NCI-H1092 treated with DMSO at 0.1 percent for 48 hours (cell line): ENCODE measurements at places on chromosomes 16 and 17.
A peak's percentile ranks its signal among the peaks of the same experiment; 100 is the strongest.

- DNase-seq: no peak
Observed at GRCh38 chr17:70468661-70469060, 299.3 kb downstream of the KCNJ2 start.

GRCh38 chr17:77441130-77441920 is 300.6 kb downstream of the SEC14L1 start:
- DNase-seq: peak; percentile 40

- no peak for DNase-seq
Observed at GRCh38 chr16:5895976-5896375, 798.4 kb upstream of the EEF2KMT start.

DNA sequence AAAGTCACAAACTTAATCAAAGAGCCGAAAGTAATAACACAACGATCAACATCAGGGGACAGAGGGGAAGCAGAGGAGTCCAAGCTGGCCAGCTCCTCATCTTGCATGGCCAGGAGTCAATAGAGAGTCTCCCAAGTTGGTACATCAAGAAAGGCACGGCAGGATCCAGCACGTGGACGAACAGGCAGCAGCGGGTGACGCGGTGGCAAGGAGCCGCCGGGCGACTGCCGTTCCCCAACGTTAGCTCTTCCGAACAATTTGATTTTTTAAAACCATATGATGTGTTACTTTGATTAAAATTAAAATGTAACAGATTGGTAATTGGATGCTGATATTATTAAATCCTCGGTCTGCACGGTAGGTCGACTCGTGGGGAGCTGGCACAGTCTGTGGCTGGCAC is 81.8 kb upstream of the DOC2B start:
- DNase-seq: no peak

DNA sequence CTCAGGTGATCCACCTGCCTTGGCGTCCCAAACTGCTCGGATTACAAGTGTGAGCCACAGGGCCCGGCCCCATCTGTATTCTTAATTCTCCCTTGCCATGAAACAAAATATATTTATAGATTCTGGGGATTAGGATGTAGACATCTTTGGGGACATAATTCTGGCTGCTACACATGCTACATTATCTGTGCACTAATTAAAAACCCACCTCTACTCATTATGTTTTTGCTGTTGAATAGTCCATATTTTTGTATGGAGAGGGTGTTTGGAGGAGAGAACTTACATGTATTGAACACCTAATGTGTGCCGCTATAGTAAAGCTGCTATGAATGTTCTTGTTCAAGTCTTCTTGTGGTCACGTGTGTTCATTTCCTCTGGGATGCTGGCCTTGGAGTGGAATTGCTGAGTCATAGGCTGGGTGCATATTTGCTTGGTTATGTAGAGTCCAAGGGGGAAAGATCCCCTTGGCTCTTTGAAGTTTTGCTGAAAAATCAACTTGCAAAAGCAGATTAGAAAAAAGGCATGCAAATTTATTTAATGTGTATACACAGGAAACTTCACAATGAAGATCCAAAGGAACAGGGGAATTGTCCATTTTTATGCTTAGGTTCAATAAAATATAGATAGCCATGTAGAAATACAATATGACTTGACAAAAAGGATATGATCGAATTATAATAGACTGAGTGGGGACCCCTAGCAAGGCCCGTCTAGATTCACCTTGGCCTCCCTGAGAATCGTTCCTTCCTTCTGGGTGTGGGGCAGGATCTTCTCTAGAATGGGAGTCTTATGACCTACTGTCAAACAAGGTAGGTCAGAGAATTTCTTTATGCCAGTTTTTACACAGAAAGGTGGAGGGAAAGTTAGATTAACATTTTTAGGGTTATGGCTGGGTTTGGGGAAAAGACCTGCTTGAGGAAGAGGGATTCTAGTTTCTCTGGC is 42.1 kb upstream of the GPRC5B start:
- no peak for DNase-seq

GRCh38 chr16:24294131-24294530 is 38.0 kb downstream of the CACNG3 start:
- no peak for DNase-seq

GRCh38 chr17:29031488-29031887 is 11.5 kb upstream of the PIPOX start:
- DNase-seq: no peak

GRCh38 chr17:61411261-61412142 is 11.9 kb downstream of the TBX2 start:
- no peak for DNase-seq

GRCh38 chr16:67546761-67547422 is 15.4 kb upstream of the CTCF start:
- DNase-seq: peak; percentile 28

DNA sequence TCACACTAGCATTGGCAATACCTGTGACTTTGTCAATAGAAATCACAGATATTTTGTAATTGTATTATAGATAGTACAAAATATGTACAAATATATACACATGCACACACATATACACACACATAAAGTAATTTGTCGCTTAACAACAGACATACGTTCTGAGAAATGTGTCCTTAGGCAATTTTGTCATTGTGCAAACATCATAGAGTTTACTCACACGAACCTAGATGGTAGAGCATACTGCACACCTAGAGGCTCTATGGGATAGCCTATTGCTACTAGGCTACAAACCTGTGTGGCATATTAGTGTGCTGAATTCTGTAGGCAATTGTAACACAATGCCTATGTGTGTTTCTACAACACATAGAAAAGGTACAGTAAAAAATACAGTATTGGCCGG is 11.0 kb downstream of the UNC119 start:
- no peak for DNase-seq

- no peak for DNase-seq
Observed at GRCh38 chr16:88758227-88758943, 26.6 kb downstream of the PIEZO1 start.

DNA sequence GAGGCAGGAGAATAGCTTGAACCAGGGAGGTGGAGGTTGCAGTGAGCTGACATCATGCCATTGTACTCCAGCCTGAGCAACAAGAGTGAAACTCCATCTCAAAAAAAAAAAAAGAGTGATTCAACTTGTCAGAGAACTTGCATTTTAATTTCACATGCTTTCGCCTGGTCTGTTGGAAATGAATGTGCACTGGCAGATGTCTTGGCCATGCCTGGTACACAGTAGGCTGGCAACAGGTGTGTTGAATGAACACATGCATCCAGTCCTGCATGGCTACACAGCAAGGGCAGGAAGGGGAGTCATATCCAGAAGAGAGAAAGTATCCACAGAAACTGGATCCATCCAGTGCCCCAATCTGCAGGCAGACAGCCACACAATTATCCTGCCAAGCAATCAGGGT is 11.5 kb downstream of the COG4 start:
- no peak for DNase-seq

DNA sequence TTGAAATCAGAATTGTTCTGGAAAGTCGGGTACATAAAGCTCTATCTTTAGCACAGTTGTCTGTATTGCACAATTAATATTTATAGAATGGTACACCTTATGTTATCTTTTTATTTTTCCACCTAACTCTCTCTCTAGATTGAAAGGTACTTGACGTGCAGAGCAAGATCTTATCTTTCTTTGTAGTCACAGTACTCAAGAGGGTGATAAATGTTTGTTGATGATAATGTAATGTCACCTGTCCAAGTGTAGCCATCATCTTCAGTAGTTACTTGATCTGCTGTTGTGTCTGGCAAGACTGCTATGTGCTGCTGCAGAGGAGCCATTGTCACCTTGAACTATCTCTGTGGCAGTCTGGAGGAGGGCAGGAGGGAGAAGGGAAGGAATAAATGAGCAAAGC is 5.3 kb downstream of the HMOX2 start:
- DNase-seq: no peak

- DNase-seq: no peak
Observed at GRCh38 chr17:45845376-45846185, 900 bp downstream of the SPPL2C start.

GRCh38 chr16:70750893-70751467 is 50.0 kb downstream of the VAC14 start:
- DNase-seq: no peak

DNA sequence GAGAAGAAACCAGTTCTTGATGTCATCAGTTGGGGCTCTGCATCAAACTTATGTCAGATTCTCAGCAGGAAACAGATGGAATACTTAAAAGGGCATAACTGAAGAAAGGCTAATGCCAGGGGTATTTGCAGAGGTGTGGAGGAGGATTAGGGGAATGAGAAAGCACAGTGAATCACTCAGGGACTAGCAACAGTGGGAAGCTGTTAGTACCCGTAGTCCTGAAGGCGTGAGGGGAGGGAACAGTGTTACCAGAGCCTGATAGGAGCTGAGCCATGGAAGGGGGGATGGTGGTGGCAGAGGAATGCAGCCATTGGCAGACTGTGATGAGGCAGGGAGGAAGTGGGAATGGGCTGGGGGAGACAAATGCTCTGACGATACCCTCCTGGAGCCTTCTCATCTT is 162.3 kb downstream of the UTP18 start:
- no peak for DNase-seq

DNA sequence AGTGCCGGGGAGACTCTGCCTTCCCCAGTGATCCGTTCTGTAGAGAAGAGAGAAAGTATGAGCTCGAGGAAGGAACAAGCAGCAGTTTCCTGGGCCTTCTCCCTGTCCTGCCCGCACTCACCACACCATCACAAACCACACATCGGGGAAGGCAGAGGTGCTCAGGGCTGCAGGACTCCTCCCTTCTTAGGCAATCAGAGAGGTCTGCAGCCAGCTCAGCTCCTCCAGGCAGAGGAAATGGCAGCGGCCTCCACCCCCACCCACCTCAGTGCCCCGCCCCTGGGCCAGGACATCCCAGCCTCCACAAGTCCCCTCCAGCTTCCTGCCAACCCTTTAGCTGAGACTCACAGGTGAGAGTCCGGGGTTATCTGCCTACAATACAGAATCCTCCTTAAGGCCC is 2.0 kb downstream of the ZNF319 start:
- DNase-seq: no peak

- no peak for DNase-seq
Observed at GRCh38 chr17:43028221-43028861, 3.3 kb downstream of the RND2 start.

GRCh38 chr16:12416136-12416787 is 387.4 kb downstream of the CPPED1 start:
- DNase-seq: no peak

DNA sequence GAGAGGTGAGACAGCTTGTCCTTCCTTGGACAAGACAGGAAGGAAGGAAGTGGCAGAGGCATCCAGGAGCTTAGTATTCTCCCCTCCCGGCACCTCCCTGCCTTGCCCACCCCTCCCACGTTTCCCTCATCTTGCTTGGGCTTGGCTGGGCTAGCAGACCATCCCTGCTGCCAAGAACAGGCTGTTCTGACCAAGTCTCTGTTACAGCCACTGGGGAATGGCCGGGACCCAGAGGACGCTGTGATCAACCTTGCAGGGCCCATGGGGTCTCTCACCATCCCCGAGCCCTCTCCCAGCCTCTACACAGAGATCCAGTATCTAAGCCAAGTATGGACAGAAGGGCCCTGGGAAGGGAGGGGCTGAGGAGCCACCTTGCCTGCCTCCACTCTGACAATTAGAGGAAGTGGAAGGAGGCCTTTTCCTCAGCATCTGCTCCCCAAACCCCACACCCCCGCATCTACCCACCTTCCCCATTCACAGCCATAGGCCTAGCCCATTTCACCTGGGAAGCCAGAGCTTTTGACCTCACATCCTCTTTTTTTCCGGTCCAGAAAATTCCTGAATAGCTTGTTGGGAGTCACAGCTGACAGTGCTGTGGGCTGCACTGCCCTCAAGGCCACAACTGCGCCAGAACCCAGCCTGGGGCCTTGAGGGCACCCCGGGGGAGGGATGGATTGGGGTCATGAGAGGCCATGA is 14.1 kb downstream of the CD300LG start:
- DNase-seq: no peak

GRCh38 chr17:41734139-41734948 is at the start of gene HAP1:
HAP1 (minus strand) TSS chr17:41734643; CDS start chr17:41734634, 9 bp downstream.
- DNase-seq: no peak

- no peak for DNase-seq
Observed at GRCh38 chr17:45345554-45346215, 28.9 kb upstream of the MAP3K14 start.
